Aorta (tissue), 5 donors: ENCODE measurements at places on chromosomes 11 and 22. TPM values are rescaled to one million over a fixed set of nuclear protein-coding genes. Genes with fewer than 3 reads are reported as not detected.

UNC93B1 gene
- polyA plus RNA-seq: 28.9 TPM

FAM83F gene
- polyA plus RNA-seq: not detected

UPK3A gene
- not detected for polyA plus RNA-seq

SLC35E4 gene
- 2.1 TPM for polyA plus RNA-seq

SHISAL1 gene
- 0.25 TPM for polyA plus RNA-seq

DLG2 gene
- polyA plus RNA-seq: 2.4 TPM

OR52E5 gene
- polyA plus RNA-seq: not detected

DNA sequence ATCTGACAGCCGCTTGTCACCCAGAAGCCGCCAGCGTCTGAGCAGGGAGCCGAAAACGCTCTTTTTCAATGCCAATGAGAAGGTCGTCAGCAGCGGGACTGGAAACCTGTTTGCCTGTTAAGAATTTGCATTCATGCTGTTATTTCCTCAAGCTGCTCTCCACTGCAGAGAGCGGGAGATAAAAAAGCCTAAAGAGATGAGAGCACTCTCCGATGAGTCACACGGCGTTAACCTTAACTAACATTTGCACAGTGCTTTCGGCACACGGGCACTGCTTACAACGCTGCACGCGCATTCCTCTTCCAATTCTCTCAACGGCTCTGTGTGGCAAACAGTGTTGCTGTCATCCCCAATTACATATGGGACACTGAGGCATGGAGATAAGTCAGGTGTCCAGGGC lies 40.0 kb upstream of the RTL6 start:
- no peak for DNase-seq

DNA sequence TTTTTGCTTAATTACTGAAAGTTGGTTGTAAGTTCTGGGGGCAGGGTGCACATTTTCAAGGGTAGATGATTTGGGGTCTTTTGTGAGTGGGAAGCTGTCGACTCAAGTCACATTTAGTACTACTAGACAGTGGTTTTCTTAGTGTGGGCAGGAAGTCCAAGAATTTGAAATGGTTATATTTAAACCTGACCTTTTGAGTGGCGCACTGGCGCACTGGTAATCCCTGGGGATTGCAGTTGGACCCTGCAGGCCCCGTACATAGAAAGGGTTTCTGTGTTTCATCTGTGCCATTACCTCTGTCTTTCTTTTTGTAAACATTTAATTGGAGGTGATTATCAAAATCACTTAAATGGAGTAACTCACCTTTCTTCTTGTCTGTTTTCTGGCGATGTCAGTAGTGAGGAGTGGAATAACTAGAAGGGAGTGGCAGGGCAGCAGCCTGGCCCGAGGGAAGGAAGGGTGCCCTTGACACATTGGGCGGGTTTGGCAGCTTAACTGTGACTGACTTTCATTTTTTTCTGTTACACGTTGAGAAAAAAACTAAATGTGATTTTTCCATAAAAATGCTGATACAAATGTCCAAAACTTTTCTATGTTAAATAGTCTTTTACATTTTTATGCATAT lies 101.8 kb upstream of the GAL start:
- DNase-seq: no peak

DNA sequence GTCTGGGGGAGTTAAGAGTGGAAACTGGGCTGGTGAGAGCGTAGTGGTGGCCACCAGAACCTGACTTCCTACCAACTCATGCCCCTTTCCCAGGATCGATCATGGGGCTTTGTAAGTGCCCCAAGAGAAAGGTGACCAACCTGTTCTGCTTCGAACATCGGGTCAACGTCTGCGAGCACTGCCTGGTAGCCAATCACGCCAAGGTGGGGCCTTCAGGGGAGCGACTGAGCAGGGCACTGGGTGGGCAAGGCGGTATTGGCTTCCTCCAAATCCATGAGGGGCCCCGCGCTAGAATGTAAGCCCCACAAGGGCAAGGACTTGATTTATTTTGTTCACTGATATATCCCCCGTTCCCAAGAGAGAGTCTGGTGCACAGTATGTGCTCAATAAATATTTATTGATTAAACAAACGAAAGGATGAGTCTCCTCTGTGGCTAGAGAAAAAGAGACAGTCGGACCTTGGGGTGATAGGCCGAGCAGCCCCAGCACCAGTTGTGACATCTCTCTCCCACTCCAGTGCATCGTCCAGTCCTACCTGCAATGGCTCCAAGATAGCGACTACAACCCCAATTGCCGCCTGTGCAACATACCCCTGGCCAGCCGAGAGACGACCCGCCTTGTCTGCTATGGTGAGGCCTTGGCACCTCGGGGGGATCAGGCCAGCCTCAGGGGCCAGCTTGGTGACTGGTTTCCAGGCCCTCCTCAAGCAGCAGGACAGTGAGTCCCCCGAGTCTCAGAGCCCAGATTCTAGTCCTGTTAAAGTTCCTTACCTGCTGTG lies 765 bp downstream of the ZFPL1 start:
- DNase-seq: no peak

DNA sequence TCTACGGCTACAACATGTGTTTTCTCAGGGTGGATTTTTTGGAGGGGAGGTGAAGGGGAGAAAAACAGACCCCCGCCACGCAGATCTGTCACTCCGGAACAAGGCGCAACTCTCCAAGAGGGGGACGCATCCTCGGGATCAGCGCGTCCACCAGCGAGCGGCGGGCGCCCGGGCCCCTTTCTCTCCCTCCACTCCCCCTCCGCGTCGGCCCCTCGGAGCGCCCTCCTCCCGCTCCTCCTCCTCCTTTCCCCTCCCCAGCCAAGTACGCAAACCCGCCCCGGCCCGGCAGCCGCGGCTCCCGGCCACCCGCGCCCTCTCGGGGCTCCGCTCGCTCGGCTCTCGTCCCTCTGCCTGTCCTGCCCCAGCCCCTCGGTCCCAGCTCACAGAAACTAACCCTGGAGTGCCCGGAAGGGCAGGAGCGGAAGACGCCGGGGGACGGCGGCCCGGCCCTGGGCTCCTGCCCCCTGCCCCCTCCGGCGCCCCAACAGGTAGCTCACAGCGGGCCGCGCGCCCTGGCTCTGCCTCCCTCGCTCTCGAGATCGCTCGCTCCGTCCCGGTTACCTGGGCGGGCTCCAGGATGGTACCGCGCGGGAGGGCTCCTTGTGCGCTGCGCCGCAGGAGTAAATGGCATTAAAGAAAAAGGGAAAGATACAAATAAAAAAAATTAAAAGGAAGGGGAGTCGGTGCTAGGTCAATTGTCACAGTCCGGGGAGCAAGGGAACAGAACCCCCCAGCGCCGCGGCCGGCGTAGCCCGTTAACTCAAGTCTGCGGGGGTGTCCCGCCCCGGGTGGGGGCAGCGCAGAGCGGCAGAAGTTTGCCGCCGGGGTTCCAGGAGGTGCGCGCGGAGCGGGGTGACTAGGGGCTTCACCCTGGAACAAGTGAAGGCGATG lies 131.4 kb upstream of the C11orf58 start:
- peak; percentile 50 for DNase-seq

- DNase-seq: no peak
Observed at GRCh38 chr11:77140231-77140851, 12.3 kb downstream of the MYO7A start.

DNA sequence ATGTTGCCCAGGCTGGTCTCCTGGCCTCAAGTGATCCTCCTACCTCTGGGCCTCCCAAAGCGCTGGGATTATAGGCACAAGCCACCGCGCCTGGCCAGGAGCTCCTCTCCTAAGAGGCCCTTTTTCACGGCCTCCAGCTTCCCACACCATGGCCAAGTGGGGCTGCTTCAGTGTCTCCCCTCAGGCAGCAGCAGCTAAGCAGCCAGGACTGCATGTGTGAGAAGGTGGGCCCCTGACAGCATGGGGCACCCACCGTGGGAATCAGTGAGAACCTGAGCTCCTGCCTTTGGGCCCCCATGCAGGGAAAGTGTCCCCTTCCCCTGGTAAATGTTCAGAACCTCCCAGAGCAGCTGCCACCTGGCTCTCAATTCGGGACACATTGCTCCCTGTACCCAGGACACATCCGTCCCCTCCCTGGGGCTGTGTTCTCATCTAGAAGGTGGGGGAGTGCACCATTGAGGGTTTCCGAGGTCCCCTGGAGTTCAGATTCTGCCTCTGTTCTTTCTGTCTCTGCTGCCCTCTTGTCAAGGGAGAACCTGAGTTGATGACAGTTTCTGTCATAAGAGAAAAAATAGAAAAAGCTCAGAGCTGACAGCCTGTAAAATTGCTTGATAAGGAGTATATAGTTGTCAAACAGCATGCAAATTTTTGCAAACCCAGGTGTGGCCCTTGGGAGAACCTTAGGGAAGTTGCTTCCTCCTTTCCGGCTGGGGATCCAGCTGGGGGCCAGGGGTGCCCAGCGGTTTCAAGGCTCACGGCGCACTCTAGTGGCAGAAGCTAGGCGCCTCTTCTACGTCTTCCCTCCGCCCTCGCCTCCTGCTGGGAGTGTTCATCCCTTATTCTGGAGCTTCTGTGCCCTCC lies 29.7 kb downstream of the FAM83F start:
- peak; percentile 73 for DNase-seq

DNA sequence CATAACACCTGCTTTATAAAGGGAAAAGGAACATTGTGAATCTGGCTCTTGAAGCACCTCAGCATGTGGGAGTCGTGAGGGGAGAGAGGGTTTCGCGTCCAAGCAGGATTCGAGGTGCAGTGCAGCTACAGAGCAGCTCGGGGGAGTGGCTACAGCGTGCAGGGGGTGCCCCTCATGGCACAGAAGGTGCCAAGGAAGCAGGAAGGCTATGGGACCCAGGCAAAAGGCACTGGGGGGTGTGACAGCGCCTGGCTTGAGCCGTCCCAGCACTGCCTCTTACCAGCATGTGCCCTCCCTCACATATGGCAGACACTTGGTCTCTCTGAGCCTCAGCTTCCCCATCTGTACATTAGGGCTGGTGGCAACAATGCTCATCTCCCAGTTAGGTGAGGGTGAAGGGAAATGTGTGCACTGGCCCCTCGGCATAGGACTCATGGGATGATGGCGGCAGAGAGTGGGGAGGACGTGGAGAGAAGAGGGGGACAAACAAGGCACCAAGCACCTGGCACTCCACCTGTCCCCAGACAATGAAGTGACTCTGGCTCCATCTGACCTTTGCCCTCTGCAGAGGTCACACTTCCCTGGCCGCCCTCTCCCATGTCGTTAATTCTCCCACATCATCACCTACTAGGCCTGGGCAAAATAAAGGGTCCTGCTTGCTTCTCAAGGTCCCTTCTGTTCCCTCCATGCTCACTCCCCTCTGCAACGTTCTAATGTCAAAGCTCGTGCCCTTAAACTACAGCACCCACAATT lies 10.4 kb downstream of the TNKS1BP1 start:
- DNase-seq: peak; percentile 50

- DNase-seq: no peak
Observed at GRCh38 chr11:124543554-124543953, at the start of gene OR8B12. TSS of gene OR8B12 (minus strand) at chr11:124543654. CDS start at chr11:124543654, 0 bp downstream.

DNA sequence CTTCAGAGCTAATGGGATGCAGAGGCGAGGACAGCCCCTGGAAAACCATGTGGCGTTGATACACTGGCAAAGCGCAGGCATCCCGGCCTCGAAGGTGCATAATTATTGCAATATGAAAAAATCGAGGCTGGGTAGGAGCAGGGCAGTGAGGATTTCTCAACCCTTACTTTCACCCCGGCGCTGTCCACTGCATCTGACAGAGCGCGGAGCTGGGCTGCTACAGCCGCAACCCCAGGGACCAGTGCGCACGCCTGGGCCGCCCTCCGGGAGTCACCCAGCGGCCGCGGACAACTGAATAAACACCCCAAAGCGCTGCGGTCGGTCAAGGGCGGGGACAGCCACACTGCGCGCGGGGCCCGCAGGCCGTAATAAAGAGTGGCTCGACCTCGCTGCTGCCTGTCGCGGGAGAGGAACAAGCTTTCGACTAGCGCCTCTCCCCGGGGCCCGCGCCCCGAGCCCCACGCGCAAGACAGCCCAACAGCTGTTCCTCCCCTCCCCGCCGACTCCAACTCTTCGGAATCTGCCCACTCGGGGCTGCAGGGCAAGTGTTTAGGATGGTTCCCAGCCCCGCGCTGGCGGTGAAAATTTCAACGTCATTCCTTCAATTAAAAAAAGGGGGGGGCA lies 3.6 kb upstream of the WT1 start:
- no peak for DNase-seq
